HepG2 (cell line): ENCODE measurements at places on chromosomes 7 and 10. TPM values are rescaled to one million over a fixed set of nuclear protein-coding genes. Genes with fewer than 3 reads are reported as not detected.

- H3K4me3 ChIP-seq = no peak overlapping the region
- no peak overlapping the region for H3K27ac ChIP-seq
- no peaks in the 10 kb centered on the region for H3K36me3 ChIP-seq
- H3K27me3 ChIP-seq = no peaks in the 10 kb centered on the region
Observed at GRCh38 chr10:61097026-61097425, 153.0 kb upstream of the RHOBTB1 start.

DNA sequence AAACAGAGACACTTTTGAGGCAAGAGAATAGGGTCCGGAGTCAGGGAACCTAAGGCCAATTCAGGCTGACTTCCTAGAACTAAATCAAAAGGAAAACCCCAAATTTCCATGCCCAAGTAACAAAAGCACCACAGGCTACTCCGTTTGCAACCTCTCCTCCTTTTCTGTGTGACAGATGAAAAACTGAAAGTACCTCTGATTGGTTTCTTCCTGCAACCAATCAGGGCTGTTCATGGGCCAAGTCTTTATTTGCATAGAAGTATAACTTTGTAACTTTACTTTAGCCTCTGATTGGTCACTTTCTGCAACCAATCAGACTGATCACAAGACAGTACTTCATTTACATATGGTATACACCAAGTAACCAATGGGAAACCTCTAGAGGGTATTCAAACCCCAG lies 239.9 kb upstream of the KCND2 start:
- H3K27me3 ChIP-seq = no peaks in the 10 kb centered on the region
- H3K27ac ChIP-seq = no peak overlapping the region

DNA sequence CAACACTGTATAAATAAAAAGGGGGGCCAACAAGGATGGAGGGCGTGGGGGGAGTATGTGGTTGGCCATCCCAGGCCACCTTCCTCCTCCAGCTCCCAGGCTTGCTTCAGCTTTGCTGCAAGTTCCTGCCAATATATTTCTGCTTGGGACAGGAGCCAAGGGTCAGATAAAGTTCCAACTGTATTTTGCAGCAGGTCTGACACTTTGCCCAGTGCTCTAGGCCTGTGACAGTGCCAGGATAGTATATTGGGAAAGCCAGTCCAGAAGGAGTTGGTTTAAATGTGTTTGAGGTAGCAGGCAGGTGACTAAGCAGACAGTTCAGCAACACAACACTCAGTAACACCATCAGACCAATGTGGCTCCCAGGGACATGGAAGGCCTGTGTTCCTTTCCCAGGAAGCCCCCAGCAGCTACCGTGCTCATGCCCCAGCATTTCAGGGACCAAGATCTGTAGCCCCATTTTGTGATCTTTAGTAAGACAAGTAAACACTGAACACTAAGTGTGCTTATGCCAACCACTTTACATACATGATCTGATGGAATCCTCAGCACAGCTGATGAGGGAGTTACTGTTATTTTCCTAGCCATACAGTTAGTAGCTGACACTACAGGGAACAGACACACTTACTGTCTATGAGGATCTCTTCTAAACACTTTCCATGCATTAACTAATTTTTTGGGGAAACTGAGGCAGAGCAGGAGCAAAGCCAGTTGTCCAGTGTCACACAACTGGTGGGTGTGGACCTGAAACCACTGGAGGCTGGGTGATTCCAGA lies 38.9 kb downstream of the DNAJB12 start:
- H3K4me1 ChIP-seq = peaks cover 74% of the 10 kb centered on the region
- H3K27ac ChIP-seq = peak overlapping the region; percentile 5
- DNase-seq = no peak

GRCh38 chr7:54833001-54833467 lies 74.0 kb upstream of the SEC61G start:
- no peaks in the 10 kb centered on the region for H3K27me3 ChIP-seq
- H3K4me3 ChIP-seq = no peak overlapping the region
- H3K4me1 ChIP-seq = no peaks in the 10 kb centered on the region
- no peak for DNase-seq

- no peak for DNase-seq
- H3K4me1 ChIP-seq = peaks cover 14% of the 10 kb centered on the region; the same call in 1 of the 2 replicates
- H3K36me3 ChIP-seq = no peaks in the 10 kb centered on the region
- no peak overlapping the region for H3K27ac ChIP-seq
Observed at GRCh38 chr7:26619348-26619984, 244.9 kb downstream of the SKAP2 start.

DNA sequence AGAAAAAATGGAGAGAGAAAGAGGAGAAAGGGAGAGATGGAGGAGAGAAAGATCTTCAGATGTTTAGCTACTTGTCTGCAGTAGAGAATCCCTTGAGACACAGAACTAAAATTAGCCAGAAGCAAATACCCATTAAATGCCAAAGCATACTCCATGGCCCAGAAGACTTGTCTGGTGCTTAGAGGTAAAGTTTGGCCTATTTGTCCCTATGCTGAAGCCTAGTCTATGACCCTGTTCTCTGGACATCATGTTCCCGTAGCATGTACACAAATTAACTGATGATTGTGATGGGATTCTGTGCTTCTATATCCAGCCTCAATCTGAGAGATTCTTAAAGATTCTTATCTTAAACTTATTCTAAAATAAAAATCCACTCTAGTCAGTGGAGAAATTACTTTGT lies 85.8 kb downstream of the NAMPT start:
- no peaks in the 10 kb centered on the region for H3K27me3 ChIP-seq
- no peak overlapping the region for H3K4me3 ChIP-seq
- no peak for DNase-seq
- peaks cover 13% of the 10 kb centered on the region; the same call in 1 of the 2 replicates for H3K4me1 ChIP-seq
- no peaks in the 10 kb centered on the region for H3K36me3 ChIP-seq

- no peaks in the 10 kb centered on the region for H3K27me3 ChIP-seq
- H3K36me3 ChIP-seq = no peaks in the 10 kb centered on the region
- peak; percentile 88 for DNase-seq
- H3K4me1 ChIP-seq = peaks cover 49% of the 10 kb centered on the region
- H3K27ac ChIP-seq = peak overlapping the region; percentile 94
Observed at GRCh38 chr7:77538281-77539212, 1.5 kb downstream of the PTPN12 start.

DNA sequence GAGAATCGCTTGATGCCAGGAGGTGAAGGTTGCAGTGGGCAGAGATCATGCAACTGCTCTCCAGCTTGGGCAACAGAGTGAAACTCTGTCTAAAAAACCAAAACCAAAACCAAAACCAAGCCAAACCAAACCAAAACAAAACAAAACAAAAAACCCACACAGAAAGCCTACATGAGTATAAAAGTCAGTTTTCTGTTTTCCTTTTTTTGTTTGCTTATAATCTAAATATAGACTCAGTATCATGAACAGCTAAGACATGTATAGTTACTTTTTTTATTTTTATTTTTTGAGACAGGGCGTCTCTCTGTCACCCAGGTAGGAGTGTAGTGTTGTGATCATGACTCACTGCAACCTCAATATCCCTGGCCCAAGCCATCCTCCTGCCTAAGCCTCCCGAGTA lies 16.8 kb upstream of the MTPN start:
- no peaks in the 10 kb centered on the region for H3K4me1 ChIP-seq

DNA sequence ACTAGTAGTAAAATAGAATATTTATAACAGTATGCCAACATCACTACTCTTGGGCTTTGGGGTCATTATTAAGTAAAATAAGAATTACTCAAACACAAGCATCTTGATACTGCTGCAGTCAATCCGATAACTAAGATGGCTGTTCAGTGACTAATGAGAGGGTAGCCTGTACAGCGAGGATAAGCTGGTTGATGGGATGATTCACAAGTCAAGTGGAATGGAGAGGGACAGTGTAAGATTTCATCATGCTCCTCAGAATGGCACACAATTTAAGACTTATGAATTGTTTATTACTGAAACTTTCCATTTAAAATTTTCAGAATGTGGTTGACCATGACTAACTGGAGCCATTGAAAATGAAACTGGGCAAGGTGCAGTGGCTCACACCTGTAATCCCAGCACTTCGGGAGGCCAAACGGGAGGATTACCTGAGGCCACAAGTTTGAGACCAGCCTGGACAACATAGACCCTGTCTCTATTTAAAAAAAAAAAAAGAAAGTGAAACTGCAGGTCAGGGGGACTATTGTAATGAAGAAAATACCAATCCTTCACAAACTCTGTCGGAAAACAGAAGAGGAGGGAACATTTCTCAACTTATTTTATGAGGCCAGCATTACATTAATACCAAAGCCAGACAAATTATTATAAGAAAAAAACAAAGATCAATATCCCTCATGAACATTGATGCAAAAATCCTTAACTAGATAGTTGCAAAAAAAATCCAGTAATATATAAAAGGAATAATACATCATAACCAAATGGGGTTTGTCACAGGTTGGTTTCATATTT lies 11.2 kb downstream of the AVL9 start:
- H3K4me1 ChIP-seq = peaks cover 13% of the 10 kb centered on the region
- no peak overlapping the region for H3K27ac ChIP-seq
- H3K27me3 ChIP-seq = no peaks in the 10 kb centered on the region
- H3K36me3 ChIP-seq = peaks cover 5% of the 10 kb centered on the region
- no peak overlapping the region for H3K4me3 ChIP-seq

GRCh38 chr10:127904311-127905000 lies 2.4 kb upstream of the PTPRE start:
- H3K27me3 ChIP-seq = peaks cover 1% of the 10 kb centered on the region; the same call in 1 of the 2 replicates
- H3K4me1 ChIP-seq = no peaks in the 10 kb centered on the region
- H3K27ac ChIP-seq = no peak overlapping the region
- DNase-seq = no peak
- H3K36me3 ChIP-seq = no peaks in the 10 kb centered on the region

GRCh38 chr10:15719049-15719898 lies 448 bp downstream of the ITGA8 start:
- no peak for DNase-seq
- H3K4me1 ChIP-seq = no peaks in the 10 kb centered on the region
- H3K27me3 ChIP-seq = peaks cover 2% of the 10 kb centered on the region; the same call in 1 of the 2 replicates
- H3K4me3 ChIP-seq = no peak overlapping the region
- no peaks in the 10 kb centered on the region for H3K36me3 ChIP-seq
- H3K27ac ChIP-seq = no peak overlapping the region

- no peak overlapping the region for H3K27ac ChIP-seq
- no peaks in the 10 kb centered on the region for H3K4me1 ChIP-seq
- no peak overlapping the region for H3K4me3 ChIP-seq
- no peak for DNase-seq
- H3K27me3 ChIP-seq = no peaks in the 10 kb centered on the region
Observed at GRCh38 chr10:114697061-114697598, 39.1 kb upstream of the ABLIM1 start.

GRCh38 chr10:103202319-103202718 lies 9.2 kb upstream of the NT5C2 start:
- H3K36me3 ChIP-seq = no peaks in the 10 kb centered on the region
- no peak overlapping the region for H3K4me3 ChIP-seq
- DNase-seq = no peak
- no peaks in the 10 kb centered on the region for H3K27me3 ChIP-seq

GRCh38 chr7:38813768-38814167 lies 95.2 kb downstream of the VPS41 start:
- H3K4me1 ChIP-seq = no peaks in the 10 kb centered on the region
- H3K27me3 ChIP-seq = no peaks in the 10 kb centered on the region
- 0 out of 3 replicates have a peak, but pooled peaks cover 5% of the 10 kb centered on the region for H3K36me3 ChIP-seq

- DNase-seq = no peak
- H3K4me1 ChIP-seq = no peaks in the 10 kb centered on the region
- H3K4me3 ChIP-seq = no peak overlapping the region
- no peak overlapping the region for H3K27ac ChIP-seq
Observed at GRCh38 chr7:108456845-108457540, 757 bp upstream of the NRCAM start.

DNA sequence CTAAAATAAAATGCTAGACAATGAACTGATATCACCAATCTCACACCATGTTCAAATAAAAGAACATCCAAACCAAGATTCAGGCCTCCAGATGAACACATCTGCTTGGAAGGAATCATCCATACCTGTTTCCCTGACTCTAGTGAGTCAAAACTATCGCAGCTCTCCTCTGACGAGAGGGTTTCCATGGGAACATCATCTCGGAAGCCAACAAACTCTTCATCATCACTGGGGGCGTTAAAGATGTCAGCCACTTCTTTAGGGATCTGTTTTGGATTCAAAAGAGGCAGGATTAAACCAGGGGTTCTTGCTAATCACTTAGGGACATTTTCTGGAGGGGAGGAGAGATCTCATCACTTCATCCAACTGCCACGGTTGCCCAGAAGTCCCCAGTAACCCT lies 29.1 kb downstream of the CDCA7L start:
- H3K4me1 ChIP-seq = no peaks in the 10 kb centered on the region
- H3K27me3 ChIP-seq = 0 out of 2 replicates have a peak, but pooled peaks cover 2% of the 10 kb centered on the region
- no peak for DNase-seq
- no peaks in the 10 kb centered on the region for H3K36me3 ChIP-seq

- H3K27ac ChIP-seq = no peak overlapping the region
- DNase-seq = no peak
- H3K4me3 ChIP-seq = no peak overlapping the region
Observed at GRCh38 chr7:98323597-98324322, 42.3 kb downstream of the BRI3 start.

Gene SYT15B
- 0.04 TPM in 1 of 2 replicates, not detected in the other for total RNA-seq

Gene PCDH15
- total RNA-seq = not detected in 2 replicates

Gene C7orf33
- total RNA-seq = not detected in 2 replicates

Gene TMEM184A
- 3.1 and 9.5 TPM in 2 replicates for total RNA-seq

Gene CTAGE8
- not detected in 2 replicates for total RNA-seq

Gene MOGAT3
- 5.5 and 22.5 TPM in 2 replicates for total RNA-seq

Gene OR2A42
- not detected in 2 replicates for total RNA-seq
